ENCODE measurements at places on chromosomes 6 and 20. TPM values are rescaled to one million over a fixed set of nuclear protein-coding genes. Genes with fewer than 3 reads are reported as not detected.

GRCh38 chr6:155132617-155133016, 131.2 kb upstream of the CLDN20 start:
- H3K27me3 ChIP-seq, result no peaks in the 10 kb centered on the region
- no peak overlapping the region for H3K4me3 ChIP-seq
- H3K4me1 ChIP-seq, result no peaks in the 10 kb centered on the region
- H3K27ac ChIP-seq, result no peak overlapping the region
- H3K36me3 ChIP-seq, result no peaks in the 10 kb centered on the region
- DNase-seq, result no peak

DNA sequence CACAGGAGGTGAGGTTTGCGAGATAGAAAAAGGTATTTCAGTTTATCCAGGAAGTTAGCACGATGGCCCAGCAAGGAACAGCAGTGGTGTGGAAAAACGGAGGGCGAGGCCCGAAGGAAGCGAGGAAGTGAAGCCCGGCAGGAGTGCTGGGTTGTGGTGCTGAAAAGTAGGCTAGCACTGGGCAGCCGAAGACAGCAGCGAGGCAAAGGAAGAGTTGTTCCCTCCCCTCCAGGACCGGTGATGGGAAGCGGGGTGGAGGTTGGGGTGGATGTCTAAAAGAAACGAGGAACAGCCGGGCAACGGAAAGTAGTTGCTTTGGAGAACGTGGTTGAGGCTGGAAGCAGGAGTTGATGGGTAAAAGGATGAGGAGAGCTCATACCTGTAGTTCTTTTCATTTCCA, 1.4 kb downstream of the METTL24 start:
- peaks cover 9% of the 10 kb centered on the region for H3K4me1 ChIP-seq
- H3K27me3 ChIP-seq, result no peaks in the 10 kb centered on the region
- no peak overlapping the region for H3K4me3 ChIP-seq
- no peak overlapping the region for H3K27ac ChIP-seq

DNA sequence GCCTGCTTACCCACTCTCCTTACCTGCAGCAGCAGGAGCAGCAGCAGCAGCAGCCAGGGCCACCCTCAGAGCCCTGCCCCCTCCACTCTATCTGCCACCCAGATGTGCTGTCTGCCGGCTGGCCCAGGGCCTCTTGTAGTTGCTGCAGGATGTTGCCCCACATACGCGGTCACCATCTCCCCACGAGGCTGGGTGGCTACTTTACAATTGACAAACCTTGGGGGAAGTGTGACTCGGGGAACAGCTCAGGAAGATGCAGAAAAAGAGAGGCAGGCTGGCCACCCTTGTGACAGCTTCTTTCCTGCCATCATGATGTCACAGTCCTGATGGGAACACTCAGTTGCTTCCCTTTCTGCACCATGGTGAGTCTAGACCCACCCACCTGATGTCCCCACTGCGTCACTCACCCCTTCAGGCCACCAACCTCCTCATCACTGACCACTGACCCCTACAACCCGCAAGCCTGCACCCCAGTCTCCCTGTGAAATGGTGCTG, 14.5 kb downstream of the TREM1 start:
- no peak overlapping the region for H3K4me3 ChIP-seq
- H3K4me1 ChIP-seq, result no peaks in the 10 kb centered on the region
- no peak for DNase-seq

DNA sequence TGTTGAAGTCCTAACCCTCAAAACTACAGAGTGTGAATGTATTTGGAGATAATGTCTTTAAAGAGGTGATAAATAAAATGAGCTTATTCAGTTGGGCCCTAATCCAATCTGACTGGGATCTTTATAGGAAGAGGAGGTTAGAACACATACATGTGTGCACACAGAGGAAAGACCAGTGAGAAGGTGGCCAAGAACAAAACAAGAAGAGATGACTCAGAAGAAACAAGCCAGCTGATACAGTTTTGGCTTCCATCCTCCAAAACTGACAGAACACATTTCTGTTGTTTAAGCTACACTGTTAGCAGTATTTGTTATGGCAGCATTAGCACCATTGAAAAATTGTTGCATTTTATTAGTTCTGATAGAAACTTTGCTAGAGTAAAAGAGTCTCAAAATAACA, 609.3 kb upstream of the IMPG1 start:
- no peaks in the 10 kb centered on the region for H3K4me1 ChIP-seq
- H3K27me3 ChIP-seq, result no peaks in the 10 kb centered on the region
- no peaks in the 10 kb centered on the region for H3K36me3 ChIP-seq
- DNase-seq, result peak; percentile 43
- no peak overlapping the region for H3K27ac ChIP-seq

- no peak overlapping the region for H3K4me3 ChIP-seq
- no peaks in the 10 kb centered on the region for H3K27me3 ChIP-seq
- H3K27ac ChIP-seq, result no peak overlapping the region
- H3K36me3 ChIP-seq, result no peaks in the 10 kb centered on the region
Observed at GRCh38 chr6:98687752-98688151, 146.6 kb upstream of the POU3F2 start.

DNA sequence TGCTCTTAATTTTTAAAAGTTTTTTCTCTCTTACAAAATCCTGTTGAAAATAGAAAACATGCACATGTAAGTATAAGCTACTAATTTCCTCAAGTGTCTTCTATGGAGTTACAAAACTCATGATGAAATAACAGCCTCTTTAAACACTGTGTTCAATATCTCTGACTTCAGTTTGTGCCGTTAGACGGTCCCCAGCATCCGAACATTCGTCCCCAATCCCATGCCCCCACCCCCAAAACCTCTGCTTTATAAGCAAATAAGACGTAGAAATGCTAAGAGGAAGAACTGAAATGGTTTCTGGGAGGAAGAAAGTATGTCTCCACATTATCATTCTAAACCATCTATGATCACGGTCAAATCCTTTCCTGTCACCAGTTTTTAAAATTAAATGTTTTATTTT, 31.7 kb upstream of the MYB start:
- no peak overlapping the region for H3K4me3 ChIP-seq
- H3K27me3 ChIP-seq, result no peaks in the 10 kb centered on the region
- H3K27ac ChIP-seq, result no peak overlapping the region
- H3K36me3 ChIP-seq, result no peaks in the 10 kb centered on the region
- H3K4me1 ChIP-seq, result no peaks in the 10 kb centered on the region

- no peaks in the 10 kb centered on the region for H3K4me1 ChIP-seq
- DNase-seq, result no peak
- H3K4me3 ChIP-seq, result no peak overlapping the region
- H3K36me3 ChIP-seq, result peaks cover 28% of the 10 kb centered on the region
- H3K27me3 ChIP-seq, result no peaks in the 10 kb centered on the region
Observed at GRCh38 chr20:38520261-38520660, 47.6 kb downstream of the RALGAPB start.

GRCh38 chr20:19021406-19022117, 190.9 kb upstream of the SLC24A3 start:
- DNase-seq, result no peak
- no peaks in the 10 kb centered on the region for H3K36me3 ChIP-seq
- H3K4me1 ChIP-seq, result no peaks in the 10 kb centered on the region

DNA sequence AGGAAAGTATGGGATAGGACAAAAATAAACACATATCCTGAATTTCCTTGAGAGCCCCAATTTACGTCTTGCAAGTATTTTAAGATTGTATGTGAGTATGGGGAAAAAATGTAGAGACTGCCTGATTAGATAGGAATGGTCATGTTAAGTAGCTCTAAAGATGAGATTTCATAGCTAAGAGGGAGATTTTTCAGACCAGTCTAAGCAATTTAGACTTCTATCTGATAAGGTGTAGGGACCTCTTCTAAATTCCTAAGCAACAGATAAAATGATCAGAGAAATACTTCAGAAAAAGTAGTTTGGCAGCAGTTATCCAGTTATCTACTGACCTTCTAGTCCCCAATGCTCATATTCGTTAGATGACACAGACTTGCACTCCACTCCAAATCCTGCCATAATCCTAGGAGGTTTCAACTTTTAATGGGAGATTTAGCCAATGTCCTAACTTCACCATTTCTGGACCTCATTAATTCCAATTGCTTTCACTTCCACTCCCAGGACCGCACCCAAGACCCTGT, 90.0 kb downstream of the FILIP1 start:
- H3K4me1 ChIP-seq, result peaks cover 32% of the 10 kb centered on the region
- no peak for DNase-seq
- no peaks in the 10 kb centered on the region for H3K27me3 ChIP-seq
- H3K36me3 ChIP-seq, result peaks cover 2% of the 10 kb centered on the region
- no peak overlapping the region for H3K4me3 ChIP-seq
- H3K27ac ChIP-seq, result no peak overlapping the region

DNA sequence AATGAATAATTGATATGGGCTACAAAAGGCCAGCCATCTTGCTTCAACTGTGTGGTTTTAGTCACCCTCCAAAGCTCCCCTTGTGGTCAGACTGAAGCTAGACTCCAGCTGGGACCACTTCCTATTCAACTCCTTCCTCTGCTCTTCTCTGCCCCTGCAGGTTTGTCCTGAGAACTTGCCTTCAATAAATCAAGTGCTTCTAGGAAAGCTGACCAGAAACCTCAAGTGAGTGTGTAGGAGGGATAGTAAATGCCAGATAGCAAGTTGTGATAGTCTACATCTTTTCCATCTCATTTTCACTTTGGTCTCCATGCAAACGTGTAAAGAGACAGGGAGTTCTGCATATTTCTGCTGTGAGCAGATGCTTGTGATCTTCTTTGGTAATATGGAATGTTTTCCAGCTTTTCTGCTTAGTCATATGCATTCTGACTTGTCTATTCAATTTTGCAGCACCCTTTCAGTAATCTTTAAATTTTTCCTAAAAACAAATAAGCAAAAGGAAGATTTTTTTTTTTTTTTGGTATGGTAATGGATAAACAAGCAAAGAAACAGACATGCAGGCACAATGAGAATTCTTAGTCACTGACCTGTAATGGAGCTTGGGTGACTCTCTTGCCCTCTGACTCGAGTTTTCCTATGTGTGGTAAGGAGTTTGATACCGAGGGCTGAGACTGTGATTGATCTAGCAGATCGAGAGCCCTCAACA, 201.3 kb upstream of the BTBD3 start:
- DNase-seq, result no peak
- H3K36me3 ChIP-seq, result no peaks in the 10 kb centered on the region
- no peaks in the 10 kb centered on the region for H3K27me3 ChIP-seq
- H3K27ac ChIP-seq, result no peak overlapping the region
- no peak overlapping the region for H3K4me3 ChIP-seq
- no peaks in the 10 kb centered on the region for H3K4me1 ChIP-seq

DNA sequence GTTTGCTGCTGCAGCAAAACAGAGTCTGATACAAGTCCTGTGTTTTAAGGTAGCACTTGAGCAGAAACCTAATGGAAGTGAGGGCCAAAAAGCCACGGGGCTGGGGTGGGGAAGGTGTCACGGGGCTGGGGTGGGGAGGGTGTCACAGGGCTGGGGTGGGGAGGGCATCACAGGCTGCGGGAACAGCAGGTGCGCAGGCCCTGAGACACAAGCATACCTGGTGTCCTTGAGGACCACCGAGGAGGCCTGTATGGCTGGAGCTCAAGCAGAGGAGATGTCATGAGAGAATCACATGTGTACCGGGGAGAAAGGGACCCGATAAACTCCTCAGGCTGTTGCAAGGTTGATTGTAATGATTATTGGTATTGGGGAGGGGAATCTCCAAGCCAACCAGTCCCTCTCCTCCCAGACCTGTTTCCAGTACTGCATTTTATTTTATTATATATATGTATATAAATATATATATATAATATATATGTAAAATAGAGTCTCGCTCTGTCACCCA, 13.6 kb upstream of the SPO11 start:
- H3K27ac ChIP-seq, result no peak overlapping the region
- H3K27me3 ChIP-seq, result no peaks in the 10 kb centered on the region
- no peaks in the 10 kb centered on the region for H3K36me3 ChIP-seq
- no peak overlapping the region for H3K4me3 ChIP-seq
- H3K4me1 ChIP-seq, result no peaks in the 10 kb centered on the region

DNA sequence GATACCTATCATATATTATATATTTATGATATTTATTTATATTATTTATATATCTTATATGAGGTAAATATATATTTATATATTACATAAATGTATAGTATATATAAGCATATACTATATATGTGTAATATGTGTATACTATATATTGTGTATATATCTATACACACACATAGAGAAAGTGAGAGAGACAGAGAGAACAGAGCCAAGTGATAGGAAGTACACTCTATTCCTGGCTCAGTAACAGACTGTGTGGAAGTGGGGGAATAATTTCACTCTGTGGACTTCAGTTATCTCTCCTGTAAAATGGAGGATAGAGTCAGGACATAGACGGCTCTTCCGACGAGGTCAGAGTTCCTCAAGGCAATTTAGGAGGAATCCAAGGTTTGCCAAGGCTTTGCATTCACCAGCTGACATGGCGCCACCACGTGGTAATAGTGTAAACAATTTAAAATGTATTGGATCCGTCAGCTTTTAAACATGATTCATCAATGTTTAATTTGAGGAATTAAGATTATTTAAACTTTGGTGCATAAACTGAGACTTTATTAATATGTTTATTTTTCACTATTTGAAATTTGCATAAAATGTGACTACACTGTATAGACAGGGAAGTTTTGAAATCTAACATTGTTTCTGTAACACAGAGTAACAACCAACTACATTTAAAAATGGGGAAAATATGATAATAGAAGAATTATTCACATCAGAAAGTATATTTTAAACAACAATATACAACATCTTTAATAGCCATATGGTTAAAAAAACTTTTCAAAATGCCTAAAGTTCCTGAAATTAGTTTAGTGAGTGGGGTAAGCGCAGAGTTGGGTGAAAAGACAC, 75.4 kb upstream of the TMEM244 start:
- peak; percentile 19 for DNase-seq
- no peak overlapping the region for H3K27ac ChIP-seq
- H3K4me1 ChIP-seq, result no peaks in the 10 kb centered on the region
- no peaks in the 10 kb centered on the region for H3K36me3 ChIP-seq

DNA sequence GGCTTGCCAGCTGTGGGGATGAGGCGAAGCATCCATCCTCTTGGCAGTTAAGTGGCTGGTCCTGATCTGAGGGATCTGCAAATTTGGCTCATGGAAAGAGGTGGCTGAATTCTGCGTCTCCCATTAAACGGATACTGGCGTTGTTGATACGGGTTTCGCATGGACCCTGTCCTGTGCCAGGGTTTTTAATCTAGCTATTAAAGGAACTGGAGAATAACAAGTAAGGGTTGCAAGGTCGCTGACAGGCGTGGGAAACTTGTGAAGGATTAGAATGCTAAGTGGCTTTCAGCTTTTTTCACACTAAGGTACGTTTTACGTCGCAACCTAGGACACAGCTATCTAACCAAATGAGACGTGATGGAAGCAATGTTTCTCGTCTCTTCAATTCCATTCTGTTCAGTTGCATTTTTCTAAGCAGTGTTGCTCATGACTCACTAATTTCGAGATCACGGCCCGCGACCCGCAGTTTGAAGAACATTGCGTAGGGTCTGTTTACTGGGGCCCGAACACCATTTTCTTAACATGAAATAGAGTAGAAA, 852 bp downstream of the GMNN start:
- no peaks in the 10 kb centered on the region for H3K27me3 ChIP-seq
- no peaks in the 10 kb centered on the region for H3K4me1 ChIP-seq
- H3K4me3 ChIP-seq, result peak overlapping the region; percentile 88

BMP7 gene
- total RNA-seq, result 1.7 TPM

LAMP5 gene
- total RNA-seq, result 3.3 TPM

COL19A1 gene
- 4.4 TPM for total RNA-seq

SLC22A16 gene
- 0.65 TPM for total RNA-seq

SDCBP2 gene
- 10.9 TPM for total RNA-seq

PLTP gene
- total RNA-seq, result 63.6 TPM
